ENCODE measurements at places on chromosomes 5 and 9.

DNA sequence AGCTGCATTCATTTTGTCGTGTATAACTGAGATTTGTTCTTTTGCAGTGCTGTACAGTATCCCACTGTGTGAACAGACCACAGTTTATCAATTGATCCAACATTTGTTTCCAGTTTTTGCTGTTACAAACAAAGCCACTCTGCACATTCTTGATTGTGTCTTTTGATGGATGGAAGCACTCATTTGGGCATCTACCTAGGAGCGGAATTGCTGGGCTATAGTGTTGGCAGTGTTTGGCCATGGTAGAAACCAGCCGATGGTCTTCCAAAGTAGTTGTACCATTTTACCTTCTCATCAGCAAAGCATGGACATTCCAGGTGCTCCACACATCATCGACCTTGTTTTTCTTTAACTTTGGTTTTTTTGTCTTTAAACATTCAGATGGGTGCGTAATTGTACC lies 77.7 kb downstream of the PSMB7 start:
- DNase-seq, result no peak

DNA sequence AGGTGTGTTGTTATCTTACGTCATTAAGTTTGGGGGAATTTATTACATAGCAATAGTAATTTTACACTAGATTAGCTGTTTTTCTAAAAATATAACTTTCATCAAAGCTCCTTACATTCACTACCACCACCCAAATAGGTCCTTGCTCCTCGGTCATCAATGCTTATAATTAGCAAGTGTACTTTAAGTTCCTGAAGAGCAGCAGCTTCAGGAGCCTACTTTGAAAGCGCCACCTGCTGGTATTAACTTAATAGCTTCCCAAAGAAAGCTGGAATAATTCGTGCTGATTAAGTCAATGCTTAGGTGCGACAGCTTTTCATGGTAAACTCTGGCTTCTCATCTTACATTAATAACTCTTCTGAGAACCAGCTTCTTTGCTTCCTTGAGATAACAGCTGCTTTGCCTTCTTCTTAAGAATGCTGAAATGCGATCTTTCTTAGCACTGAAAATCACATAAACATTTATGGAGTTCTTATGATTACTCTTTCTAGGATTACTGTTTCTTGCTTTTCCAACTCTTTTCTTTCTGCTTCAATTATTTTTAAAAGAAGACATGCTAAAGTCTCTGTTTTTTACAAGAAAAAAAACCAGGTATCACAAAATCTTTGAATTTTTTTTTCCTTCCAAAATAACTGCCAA lies 10.0 kb upstream of the C5 start:
- no peak for DNase-seq

DNA sequence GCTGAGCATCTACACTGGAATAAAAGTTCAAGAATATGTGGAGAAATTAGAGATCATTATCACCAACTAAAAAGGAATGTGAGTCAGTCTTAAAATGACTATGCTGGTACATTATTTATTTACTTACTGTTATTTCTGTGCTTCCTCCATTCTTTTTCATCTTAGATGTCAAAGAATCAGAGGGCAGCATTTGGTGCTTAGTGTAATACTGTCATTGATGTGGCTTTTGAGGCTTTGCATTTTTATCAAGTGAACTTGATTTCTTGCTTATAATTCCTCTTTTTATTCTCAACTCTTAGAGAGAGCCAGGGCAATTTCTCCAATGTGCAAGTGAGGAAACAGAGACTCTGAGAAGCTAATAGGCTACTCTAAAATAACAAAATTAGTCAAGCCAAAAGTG lies 163.7 kb upstream of the TRPC7 start:
- no peak for DNase-seq

- DNase-seq, result no peak
Observed at GRCh38 chr5:102867992-102868662, 113.0 kb downstream of the PAM start.

- no peak for DNase-seq
Observed at GRCh38 chr5:98463676-98464075, 309.8 kb upstream of the RGMB start.

DNA sequence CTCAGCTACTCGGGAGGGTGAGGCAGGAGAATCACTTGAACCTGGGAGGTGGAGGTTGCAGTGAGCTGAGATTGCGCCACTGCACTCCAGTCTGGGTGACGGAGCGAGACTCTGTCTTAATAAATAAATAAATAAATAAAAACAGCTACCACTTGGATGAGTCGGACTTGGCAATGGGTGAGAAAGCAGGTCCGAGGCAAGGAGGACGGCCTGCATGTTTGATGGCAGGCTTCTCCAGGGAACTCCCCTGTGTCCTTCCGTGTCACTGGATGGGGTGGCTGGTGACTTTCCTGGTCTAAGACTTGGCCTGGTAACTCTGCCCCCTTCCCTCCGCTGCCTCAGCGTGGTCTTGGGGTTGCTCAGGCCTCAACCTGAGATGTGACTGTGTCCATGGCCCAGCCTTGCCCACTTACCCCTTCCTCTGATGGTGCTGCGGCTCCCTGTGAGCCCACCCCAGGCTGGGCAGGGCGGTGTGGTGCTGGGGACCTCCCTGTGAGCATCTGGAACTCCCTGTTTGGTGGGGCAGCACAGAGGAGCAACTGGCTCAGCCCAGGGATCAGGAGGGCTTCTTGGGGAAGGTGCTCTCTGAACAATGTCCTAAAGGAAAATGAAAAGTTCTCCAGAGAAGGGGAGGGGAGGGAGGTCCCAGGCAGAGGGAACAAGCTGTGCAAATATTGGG lies 62.5 kb upstream of the PSD2 start:
- DNase-seq, result no peak

DNA sequence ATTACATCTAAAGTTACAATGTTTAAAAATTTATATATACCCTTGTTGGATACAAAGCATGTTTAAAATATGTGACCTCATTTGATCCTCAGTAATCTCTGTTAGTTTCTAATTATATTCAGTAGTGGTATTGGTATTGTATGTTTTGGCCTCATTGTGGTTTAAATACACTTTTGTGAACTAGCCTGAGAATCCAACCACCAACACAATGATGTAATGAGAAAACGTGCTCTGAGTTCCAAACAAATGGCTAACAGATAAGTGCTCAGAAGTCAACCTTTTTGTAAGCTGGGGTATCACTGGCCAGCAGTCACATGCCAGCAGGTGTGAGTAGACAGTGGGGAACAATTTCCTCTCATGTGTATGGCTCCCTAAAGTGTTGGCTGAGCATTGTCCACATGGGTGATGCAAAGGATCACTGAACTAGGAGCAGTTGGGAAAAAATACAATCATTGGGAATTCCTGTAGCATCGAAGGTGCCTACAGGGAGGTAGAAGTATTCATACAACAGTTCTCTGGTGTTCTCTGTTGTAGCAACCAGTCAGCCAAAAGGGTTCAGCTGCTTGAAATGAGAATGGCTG lies 56.1 kb downstream of the DOCK8 start:
- no peak for DNase-seq

- DNase-seq, result no peak
Observed at GRCh38 chr9:75231167-75231566, 142.9 kb downstream of the OSTF1 start.

- DNase-seq, result no peak
Observed at GRCh38 chr5:55820488-55820887, 30.7 kb upstream of the IL31RA start.

DNA sequence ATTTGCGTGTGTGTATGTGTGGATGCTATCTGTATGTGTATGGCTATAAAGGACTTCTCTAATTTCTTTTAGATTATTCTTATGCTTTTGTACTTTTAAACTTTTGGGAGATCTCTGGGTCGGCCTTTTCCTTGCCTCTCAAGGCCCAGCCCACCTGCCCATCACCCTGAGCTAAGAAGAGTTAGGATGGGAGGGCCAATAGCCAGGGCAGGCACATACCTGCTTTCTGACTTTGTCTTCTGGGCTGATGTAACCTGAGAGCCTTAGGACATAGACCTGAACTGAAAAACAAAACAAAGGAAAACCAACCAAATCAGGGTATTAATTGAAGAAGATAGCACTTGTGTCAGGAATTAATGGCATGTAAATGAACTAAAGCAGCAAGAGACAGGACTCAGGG lies 100.2 kb downstream of the IRX1 start:
- no peak for DNase-seq

DNA sequence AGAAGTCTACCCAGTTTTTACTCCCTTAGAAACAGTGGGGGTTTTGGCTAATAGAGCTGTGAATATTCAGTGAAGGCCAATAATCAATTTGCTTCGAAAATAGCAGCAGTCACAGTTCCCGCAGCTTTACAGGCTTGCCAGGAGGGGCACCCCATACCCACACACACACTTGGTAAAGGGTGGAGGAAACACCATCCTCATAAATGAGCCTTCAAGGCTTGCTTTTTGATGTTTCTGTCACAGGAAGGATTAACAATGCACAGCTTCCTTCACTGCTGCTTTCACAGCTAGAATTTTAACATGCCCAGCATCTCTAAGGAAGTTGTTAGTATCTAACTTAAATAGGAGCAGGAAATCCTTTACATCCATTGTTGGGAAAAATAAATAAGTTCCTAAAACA lies 1247.5 kb upstream of the C9orf72 start:
- no peak for DNase-seq

- DNase-seq, result no peak
Observed at GRCh38 chr5:173138707-173139106, 5.6 kb upstream of the BNIP1 start.

DNA sequence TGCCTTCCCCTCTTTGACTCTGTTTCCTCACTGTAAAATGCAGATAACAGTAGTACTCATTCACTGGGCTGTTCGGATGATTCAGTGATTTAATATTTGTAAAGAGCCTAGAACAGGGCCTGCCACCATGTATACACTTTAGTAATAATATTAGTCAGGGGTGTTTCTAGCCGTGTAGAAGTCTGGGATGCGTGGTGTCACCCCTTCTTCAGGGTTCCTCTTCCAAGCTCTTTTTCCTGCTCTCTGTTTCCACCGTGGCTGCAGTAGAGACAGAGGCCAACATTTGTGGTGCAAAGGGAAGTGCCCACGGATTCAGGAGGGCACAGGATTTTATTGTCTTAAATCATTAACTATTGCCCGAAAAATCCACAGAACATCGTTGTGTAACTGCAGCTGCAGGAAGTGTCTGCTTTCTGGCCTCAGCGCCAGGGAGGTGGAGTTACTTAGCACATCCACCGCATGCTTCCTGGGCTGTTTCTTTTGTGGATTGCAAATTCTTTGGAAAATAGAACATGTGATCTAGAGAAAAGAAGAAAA lies 61.7 kb downstream of the TRIO start:
- DNase-seq, result no peak

GRCh38 chr5:118519466-118519865 lies 468.9 kb downstream of the DTWD2 start:
- no peak for DNase-seq

GRCh38 chr9:28014212-28014611 lies 440.9 kb upstream of the C9orf72 start:
- DNase-seq, result no peak

GRCh38 chr9:135242049-135242396 lies 154.6 kb downstream of the OLFM1 start:
- DNase-seq, result no peak

GRCh38 chr5:57445006-57445704 lies 37.5 kb downstream of the ACTBL2 start:
- DNase-seq, result no peak

- no peak for DNase-seq
Observed at GRCh38 chr5:50501491-50502228, 60.6 kb upstream of the EMB start.

DNA sequence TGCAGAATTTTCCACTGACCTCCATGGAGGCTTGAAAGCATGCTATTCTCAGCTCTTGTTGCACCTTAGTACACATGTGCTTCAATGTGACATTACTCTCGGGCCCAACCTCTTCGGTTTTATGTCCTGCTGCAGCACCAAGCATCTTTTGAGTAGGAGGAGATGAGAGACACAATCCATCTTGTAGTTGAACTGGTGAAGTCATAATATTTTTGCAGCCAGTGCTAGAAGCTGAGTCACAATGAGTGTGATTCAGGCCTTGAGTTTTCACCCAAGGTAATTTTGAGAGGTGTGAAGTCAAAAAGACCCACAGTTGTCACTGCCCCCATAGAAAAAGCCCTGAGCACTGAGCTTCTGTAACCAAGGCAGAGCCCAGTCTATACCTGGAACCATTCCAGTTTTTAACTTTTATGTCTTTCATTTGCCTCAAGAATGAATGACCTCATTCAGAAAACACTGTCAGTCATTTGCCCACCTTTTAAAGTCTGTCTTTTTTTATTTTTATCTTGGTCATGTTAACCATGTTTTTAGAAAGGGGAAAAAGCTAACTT lies 117.7 kb downstream of the ZNF462 start:
- DNase-seq, result no peak

GRCh38 chr5:130237721-130238120 lies 333.5 kb downstream of the CHSY3 start:
- DNase-seq, result no peak

GRCh38 chr9:131080589-131080988 lies 15.7 kb upstream of the AIF1L start:
- DNase-seq, result no peak

DNA sequence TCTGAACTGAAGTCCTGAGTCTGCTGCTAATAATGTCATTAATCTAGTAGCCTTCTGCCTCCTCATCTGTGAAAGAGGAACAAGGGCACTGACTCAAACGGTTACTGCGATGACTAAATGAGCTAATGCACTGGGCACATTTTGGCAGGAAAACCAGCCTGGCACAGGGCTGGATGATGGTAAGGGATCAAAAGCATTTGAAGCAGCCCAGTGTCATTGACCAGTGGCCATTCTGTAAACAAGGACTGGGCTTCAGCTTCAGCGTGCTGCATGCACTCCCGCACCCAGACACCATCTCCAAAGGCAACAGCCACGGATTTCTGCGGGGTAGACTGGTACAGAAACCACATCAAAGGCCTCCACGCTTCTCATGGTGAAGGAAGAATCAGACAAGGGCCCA lies 8.0 kb downstream of the GCNT4 start:
- no peak for DNase-seq

- no peak for DNase-seq
Observed at GRCh38 chr9:6923086-6923485, 165.3 kb downstream of the KDM4C start.

GRCh38 chr9:137070906-137071275 lies 534 bp upstream of the SAPCD2 start:
- no peak for DNase-seq

GRCh38 chr5:74365723-74366122 lies 274.8 kb downstream of the ENC1 start:
- DNase-seq, result no peak
